GM10248 (cell line): ENCODE measurements at places on chromosomes 7 and 10.
A peak's percentile ranks its signal among the peaks of the same experiment; 100 is the strongest.

DNA sequence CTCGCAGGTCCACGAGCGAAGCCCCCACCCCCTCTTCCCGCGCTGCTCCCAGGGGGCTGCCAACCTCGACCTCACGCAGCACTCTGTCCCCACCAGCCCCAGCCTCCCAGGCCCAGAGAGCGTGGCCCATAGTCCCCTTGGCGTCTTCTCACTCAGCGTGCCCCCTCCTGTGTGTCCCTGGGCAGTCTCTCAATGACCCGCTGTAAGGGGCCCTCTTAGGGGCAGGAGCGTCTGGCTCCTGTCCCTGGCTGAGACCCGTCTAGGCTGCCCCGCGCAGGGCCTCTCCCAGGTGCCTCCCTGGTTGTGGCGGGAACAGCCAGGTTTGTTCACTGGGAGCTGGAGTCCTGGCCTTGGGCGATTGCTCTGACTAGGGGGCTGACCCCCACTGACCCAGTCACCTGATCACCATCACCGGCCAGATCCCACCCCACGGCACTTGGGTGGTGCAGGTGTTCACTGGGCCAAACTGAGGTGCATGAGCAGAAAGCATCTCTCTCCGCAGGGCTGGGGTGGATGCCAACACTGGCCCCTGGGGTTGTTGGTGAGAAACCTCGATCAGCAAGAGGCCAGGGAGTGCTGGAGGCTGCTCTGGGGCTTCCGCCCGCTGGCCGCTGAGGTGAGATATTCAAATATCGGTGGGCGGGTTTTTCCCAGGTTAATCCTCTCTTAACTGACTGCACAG lies 12.6 kb upstream of the WDFY4 start:
- peak; percentile 60 for DNase-seq

- DNase-seq: no peak
Measured at GRCh38 chr7:5797716-5798115, 16.3 kb upstream of the RNF216 start.

DNA sequence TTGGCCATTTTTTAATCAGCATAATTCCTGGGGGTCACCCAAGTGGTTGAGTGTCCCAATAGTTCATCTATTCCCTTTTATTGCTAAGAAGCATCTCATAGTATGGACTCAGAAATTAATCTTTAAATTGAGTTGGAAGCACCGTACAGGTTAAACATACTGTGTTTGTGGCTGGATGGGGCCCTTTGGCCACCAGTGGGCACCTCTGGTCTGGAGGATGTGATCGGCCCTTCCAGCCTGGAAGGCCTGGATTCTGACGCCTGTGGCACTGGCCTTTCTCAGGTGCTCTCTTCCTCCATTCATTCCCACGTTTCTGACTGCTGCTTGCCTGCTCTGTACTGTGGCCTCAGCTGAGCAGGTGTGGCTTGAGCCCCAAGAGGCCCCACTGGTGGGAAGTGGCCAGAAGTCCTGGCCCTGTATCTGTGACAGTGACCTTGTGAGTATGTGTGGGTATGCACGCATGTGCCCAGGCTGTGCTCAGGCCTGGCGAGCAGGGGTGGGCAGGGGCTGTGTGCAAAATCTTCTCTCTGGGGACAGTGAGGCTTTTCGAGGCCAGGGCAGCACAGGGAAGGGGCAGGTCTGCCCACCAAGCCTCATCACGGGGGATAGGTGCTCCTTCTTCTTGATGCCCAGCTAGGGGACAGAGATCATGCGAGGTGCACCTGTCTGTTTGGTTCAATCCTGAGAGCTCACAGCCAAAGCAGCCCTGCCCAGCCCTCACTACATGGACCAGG lies 30.1 kb downstream of the LDB3 start:
- DNase-seq: no peak

DNA sequence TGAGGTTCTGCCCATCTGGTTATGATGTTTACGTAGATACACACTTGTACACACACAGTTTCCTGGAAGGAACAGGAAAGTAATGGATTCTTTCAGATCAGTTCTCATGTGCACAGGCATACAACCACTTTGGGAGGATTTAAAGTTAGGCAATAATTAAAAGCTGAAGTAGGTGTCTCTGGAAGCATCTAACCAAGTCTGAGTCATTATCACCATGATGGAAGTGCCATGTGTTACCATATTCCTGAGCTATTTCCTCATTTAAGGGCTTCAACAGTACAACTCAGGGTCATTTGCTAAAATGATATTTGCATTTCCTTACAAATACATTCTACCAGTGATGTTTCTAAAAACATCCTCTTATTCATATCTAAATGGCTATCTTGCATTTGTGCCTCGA lies 41.4 kb upstream of the BET1 start:
- no peak for DNase-seq

- DNase-seq: no peak
Measured at GRCh38 chr10:18254692-18255091, 114.5 kb downstream of the CACNB2 start.

GRCh38 chr7:151987748-151988529 lies 31.7 kb downstream of the GALNTL5 start:
- no peak for DNase-seq

DNA sequence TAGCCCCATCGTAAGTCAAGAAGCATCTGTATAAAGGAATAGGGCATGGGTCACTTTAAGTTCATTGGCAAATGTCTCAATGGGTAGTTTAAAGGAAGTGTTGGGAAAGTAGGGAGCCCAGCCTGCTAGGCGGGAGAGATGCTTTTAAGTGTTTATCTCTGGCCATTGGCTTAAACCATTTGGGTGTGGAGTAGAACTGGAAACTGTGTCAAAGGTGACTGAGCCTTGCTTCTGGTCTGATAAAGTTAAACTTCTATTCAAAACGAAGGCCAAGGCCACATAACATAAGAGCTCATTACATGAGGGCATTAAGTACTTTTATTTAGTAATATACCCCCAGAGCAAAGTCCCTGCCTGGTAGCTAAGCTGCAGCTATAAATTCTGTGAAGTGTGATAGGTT lies 148.7 kb downstream of the SPAG6 start:
- DNase-seq: no peak

DNA sequence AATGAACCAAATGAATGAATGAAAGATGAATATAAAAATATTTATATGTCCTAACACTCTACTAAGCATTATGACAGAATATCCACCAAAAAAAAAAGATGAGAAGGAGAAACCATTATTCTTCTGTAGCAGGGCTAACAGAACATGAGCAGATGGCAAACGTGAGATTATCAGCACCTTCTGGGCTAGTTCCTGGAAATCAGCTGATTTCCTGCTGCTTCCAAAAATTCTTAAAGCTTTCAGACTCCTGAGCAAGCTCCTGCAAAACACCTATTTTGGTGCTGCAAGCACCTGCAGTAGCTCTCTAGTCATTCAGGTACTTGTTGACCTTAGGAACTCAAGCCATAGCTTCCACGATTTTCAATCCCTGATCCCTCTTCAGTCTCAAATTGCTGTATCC lies 51.8 kb downstream of the NPSR1 start:
- no peak for DNase-seq

DNA sequence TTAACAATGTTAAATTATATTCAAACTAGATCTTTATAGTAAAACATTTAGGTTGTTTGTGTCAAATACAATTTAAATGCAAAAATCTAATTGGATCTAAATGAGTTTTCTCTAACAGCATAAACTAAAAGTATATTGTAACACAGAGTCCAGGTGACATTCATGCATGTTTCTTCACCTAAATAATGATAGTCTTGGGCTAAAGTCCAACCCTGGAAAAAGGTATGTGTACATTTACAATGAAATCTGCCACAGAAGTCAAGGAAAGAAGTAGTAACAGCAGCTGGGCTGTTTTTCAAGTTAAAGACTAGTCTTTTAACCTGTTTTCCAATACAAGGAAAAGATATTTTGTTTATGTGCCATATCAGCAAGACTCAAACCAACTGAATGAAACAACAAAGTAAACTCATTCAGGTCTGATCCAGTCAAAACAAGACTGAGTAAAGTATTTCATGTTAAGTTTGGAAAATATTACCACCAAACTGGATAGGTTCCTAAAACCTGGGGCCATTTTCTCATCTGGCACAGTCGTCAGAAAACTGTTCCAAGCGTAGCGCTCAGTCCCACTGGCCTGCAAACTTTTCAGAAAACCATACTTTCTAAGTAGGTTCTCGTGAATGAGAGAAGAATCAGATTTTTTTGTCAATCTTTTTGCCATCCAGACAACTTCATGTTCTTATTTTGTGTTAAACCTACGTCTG lies 349.2 kb downstream of the HGF start:
- DNase-seq: no peak

- DNase-seq: no peak
Measured at GRCh38 chr10:13376746-13377145, 28.7 kb upstream of the SEPHS1 start.

DNA sequence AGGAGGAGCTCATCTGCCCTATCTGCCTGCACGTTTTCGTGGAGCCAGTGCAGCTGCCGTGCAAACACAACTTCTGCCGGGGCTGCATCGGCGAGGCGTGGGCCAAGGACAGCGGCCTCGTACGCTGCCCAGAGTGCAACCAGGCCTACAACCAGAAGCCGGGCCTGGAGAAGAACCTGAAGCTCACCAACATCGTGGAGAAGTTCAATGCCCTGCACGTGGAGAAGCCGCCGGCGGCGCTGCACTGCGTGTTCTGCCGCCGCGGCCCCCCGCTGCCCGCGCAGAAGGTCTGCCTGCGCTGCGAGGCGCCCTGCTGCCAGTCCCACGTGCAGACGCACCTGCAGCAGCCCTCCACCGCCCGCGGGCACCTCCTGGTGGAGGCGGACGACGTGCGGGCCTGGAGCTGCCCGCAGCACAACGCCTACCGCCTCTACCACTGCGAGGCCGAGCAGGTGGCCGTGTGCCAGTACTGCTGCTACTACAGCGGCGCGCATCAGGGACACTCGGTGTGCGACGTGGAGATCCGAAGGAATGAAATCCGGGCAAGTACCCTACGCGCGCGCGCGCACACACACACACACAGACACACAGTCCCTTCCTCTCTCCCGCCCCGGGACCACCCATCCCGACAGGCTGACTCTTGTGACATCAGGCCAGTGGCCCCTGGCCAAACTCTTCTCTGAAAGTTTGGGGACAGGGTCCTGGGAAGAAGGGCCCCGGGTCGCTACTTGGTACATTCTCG lies 538 bp downstream of the TRIM8 start:
- peak; percentile 51 for DNase-seq

- no peak for DNase-seq
Measured at GRCh38 chr10:37937864-37938263, 38.6 kb downstream of the ZNF25 start.

GRCh38 chr10:131477457-131478121 lies 166.1 kb upstream of the TCERG1L start:
- no peak for DNase-seq

- no peak for DNase-seq
Measured at GRCh38 chr7:23419845-23420244, 50.4 kb downstream of the IGF2BP3 start.

DNA sequence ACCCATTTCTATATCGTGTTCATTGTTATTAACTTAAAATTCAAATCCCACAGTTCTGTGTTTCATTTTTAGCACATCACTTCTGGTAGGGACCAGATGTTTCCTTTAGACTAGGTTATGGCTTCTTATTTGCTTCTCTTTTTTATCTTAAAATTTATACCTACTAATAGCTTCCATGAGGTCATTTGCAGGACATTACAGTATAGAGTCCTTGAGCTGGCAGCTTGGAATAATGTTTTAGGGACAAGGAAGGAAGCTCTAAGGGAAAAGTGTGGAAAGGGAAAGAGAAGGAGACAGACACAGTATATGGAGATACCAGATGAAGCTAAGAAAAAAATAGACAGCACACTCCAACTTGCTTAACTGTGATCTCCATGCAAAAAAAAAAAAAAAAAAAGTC lies 48.8 kb upstream of the CD36 start:
- DNase-seq: no peak

DNA sequence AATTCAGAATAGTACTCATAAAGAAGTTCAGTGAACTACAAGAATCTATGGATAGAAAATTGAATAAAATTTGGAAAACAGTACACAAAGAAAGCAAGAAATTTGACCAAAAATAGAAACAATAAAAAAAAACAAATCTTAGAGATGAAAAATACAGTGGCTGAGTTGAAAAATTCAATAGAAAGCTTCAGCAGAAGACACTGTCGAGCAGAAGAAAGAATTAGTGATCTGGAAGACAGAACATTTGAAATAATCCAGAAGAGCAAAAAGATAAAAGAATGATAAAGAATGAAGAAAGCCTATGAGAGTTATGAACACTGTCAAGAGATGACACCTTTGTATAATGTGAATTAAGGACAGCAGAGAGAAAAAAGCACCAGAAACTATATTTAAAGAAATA lies 480.6 kb downstream of the SDK1 start:
- DNase-seq: no peak

DNA sequence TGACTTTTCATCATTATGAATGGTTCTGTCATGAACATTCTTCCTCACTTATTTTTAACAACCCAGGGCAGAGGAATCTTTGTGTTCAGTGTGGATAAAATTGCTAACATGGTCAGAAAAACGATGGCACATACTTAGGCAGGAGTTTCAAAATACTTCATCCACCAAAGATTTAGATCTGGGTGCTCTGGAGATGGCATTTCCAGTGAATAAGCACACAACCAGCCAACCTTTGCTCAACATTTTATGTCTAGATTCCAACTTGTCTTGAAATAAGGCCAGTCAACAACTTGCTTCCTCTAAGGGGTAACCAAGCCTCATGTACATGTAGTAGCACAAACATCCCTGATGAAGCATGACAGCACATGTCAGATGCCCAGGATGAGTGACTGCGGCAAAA lies 33.4 kb upstream of the ADRB1 start:
- no peak for DNase-seq

GRCh38 chr10:87723500-87723899 lies 63.8 kb downstream of the PAPSS2 start:
- no peak for DNase-seq

DNA sequence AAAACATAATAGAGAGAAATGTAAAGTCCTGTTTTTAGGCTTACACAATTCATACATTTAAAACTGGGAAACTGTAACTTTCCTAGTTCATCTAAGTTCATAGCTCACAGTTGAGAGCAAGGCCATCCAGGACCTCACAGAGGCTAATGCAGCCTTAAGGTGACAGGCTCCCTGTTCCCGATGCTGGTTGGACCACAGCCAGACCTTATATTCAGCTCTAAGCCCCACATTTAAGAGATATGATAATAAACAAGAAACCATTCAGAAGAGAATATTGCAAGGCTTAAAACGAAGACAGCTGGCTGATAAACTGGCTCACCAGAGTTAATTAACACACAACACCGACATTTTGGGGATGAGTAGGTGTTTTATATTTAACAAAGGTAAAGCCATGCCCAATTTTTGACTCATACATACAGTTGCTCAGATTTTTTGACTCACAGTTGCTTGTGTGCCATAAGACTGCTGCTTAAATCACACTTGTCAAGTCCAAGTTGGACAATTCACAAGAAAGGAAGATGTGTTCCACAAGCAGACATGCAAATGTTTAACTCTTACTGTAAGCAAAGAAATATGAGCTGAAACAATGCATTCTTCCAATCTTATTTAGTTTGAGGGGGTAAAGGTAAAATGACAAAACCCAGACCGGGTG lies 41.1 kb upstream of the TMEM213 start:
- DNase-seq: no peak

GRCh38 chr7:120404042-120404441 lies 131.1 kb downstream of the KCND2 start:
- DNase-seq: no peak
